ENCODE measurements at places on chromosomes 2 and 18. TPM values are rescaled to one million over a fixed set of nuclear protein-coding genes. Genes with fewer than 3 reads are reported as not detected.
A peak's percentile ranks its signal among the peaks of the same experiment; 100 is the strongest.

GRCh38 chr2:180258041-180258537 is 251.0 kb upstream of the CWC22 start:
- H3K27ac ChIP-seq, result no peak overlapping the region
- H3K27me3 ChIP-seq, result no peaks in the 10 kb centered on the region
- H3K36me3 ChIP-seq, result no peaks in the 10 kb centered on the region
- DNase-seq, result no peak
- H3K4me1 ChIP-seq, result no peaks in the 10 kb centered on the region

GRCh38 chr2:85269959-85270358 is 57.8 kb downstream of the TGOLN2 start:
- DNase-seq, result no peak
- H3K4me3 ChIP-seq, result peak overlapping the region; percentile 35
- no peaks in the 10 kb centered on the region for H3K36me3 ChIP-seq
- no peaks in the 10 kb centered on the region for H3K27me3 ChIP-seq
- peak overlapping the region; percentile 89 for H3K27ac ChIP-seq

GRCh38 chr2:148167855-148168254 is 147.0 kb downstream of the MBD5 start:
- no peak for DNase-seq
- H3K36me3 ChIP-seq, result no peaks in the 10 kb centered on the region
- no peaks in the 10 kb centered on the region for H3K27me3 ChIP-seq
- no peaks in the 10 kb centered on the region for H3K4me1 ChIP-seq
- H3K27ac ChIP-seq, result no peak overlapping the region

DNA sequence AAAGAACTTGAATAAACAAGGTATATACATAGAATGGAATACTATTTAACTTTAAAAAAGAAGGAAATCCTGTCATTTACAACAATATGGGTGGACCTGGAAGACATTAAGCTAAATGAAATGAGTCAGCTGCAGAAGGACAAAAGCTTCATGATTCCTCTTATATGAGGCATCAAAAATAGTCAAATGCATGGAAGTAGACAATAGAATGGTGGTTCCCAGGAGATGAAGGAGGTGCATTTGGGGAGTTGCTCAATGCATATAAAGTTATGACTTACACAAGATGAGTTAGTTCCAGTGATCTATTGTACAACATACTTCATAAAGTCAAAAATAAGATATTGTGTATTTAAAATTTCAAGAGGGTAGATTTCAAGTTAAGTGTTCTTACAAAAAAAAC is 426.1 kb upstream of the UBE2E3 start:
- no peak overlapping the region for H3K4me3 ChIP-seq
- no peaks in the 10 kb centered on the region for H3K27me3 ChIP-seq
- DNase-seq, result no peak
- no peak overlapping the region for H3K27ac ChIP-seq
- H3K4me1 ChIP-seq, result no peaks in the 10 kb centered on the region
- H3K36me3 ChIP-seq, result no peaks in the 10 kb centered on the region

The KYNU gene
- 1.0 TPM for total RNA-seq

The C2orf69 gene
- 8.0 TPM for total RNA-seq
